Hematopoietic multipotent progenitor cell treated with erythropoietin and hydrocortisone succinate and interleukin-3 and kit ligand, for 8 days (in vitro differentiated cells): ENCODE measurements at places on chromosomes 4 and X.

DNA sequence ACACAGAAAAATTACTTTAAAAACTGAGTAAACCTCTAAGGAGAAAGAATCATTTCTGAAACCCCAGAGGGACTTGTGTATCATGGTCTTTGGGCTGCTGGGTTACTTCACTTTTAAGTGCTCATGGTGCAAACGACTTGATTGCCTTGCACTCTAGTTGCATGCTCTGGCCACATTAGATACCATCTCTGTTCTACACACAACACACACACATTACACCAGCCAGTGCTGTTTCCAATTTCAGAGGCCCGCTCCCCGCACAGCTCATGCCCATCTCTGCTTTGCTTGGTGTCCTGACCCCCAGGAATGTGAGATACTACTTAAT is 2.1 kb downstream of the PPP3CA start:
- DNase-seq: peak; percentile 49

- DNase-seq: peak; percentile 7
Observed at GRCh38 chr4:169115897-169116254, 105.8 kb upstream of the CBR4 start.

- DNase-seq: no peak
Observed at GRCh38 chr4:103996637-103997036, 276.9 kb upstream of the TACR3 start.

GRCh38 chrX:24207826-24208225 is 58.3 kb downstream of the ZFX start:
- DNase-seq: no peak

DNA sequence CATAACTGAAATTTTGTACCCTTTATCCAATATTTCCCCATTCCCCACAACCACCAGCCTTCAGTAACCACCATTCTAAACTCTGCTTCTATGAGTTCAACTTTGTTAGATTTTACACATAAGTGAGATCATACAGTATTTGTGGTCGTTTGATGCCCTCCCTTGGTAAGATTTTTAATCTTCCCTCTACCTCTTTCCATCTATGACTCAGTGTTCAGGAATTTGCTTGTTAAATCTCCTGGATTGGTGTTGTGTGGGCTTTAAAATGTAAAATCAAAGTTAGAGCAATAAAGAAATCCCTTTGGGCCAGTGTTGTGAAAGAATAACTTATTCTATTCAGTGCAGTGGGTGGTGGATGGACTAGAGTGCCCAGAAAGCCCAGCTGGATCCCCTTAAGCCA is 37.4 kb downstream of the SLC16A2 start:
- DNase-seq: no peak

GRCh38 chr4:168758351-168758876 is 251.6 kb downstream of the CBR4 start:
- no peak for DNase-seq

DNA sequence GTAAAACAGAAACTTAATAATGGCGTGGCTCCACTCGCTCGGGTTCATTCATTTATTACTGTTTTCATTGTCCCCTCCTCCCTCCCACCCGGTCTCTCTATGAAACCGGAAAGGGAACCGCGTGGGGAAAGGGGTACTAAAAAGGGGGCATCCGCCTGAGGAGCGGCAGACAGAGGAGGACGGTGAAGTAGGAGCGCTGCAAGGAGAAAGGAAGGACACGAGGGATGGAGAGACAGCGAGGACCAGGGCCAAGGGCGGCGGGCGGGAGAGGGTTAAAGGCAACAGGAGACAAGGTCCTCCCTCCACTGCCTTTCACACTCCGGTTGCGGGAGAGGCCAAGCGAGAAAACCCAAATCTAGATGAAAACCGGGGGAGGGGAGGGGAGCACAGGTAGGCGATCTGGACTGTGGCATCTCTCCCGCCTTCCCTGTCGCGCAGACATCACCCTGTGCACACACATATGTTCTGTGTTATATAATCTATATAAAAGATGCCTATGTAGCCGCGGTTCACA is 829 bp downstream of the ELOVL6 start:
- DNase-seq: peak; percentile 68
